Fibroblast of lung (primary cell): ENCODE measurements at places on chromosomes 2 and 18. TPM values are rescaled to one million over a fixed set of nuclear protein-coding genes. Genes with fewer than 3 reads are reported as not detected.

The ATG4B gene
- 76.2 and 95.6 TPM in 2 replicates for polyA plus RNA-seq

The ATP5MC3 gene
- 499 and 505 TPM in 2 replicates for polyA plus RNA-seq

The LCT gene
- not detected in 2 replicates for polyA plus RNA-seq

The OR6B2 gene
- not detected in 2 replicates for polyA plus RNA-seq

The LYG2 gene
- not detected in 2 replicates for polyA plus RNA-seq

The HOXD10 gene
- polyA plus RNA-seq, result not detected in 2 replicates

GRCh38 chr2:34070196-34070595 is 471.1 kb upstream of the FAM98A start:
- DNase-seq, result no peak

- DNase-seq, result no peak
Observed at GRCh38 chr2:165193178-165193777, 10.6 kb downstream of the SCN3A start.

DNA sequence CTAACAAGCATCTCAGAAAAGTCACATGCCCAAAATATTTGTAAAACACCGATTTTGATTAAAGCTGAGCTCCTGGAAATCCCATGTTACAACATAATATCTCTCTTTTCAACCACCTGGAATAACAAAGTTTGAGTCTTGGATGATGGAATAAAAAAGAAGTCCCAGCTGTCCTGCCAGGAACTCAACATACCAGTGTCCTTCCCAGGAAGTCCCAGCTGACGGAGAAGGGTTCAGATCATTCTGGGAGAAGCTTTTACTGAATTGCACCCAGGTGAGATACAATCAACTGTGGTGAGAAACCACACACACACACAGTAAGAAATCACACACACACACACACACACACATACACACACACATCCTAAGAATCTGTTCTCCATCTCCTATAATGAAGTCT is 413.1 kb upstream of the PKDCC start:
- no peak for DNase-seq

GRCh38 chr2:224987733-224988132 is 54.5 kb downstream of the DOCK10 start:
- no peak for DNase-seq
